ENCODE measurements at places on chromosomes 2 and 18. TPM values are rescaled to one million over a fixed set of nuclear protein-coding genes. Genes with fewer than 3 reads are reported as not detected.

The MEP1B gene
- not detected for total RNA-seq

The LGALSL gene
- 31.1 TPM for total RNA-seq

The TGFA gene
- not detected for total RNA-seq

DNA sequence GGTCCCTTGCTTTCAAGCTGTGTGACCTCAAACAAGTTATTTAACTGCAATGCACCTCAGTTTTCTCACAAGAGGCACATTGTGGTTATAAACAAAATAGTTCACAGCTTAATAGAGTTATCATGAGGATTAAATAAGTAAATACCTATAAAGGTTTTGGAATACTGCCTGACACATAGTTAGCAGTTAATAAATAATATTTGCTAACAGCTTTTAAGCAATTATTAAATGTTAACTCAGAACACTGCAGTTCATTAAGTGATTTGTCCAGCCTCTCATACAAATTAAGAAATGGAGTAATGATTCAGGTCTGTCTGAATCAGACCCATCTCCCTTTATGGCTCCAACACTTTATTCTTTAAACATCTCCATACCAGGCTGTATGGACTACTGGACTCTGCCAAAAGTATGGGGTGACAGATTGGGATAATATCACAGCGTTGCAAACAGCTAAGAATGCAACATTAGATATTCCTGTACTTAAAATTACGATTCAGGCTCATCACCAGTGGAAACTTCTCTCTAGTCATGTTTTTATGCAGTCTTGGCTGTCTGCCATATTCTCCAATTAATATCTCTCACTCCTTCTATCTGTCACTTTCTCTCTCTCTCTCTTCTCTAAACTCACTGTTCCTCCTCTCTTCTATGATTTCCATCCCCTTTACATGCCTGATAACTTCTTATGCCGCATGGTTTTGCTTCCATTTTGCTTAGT lies 370.6 kb upstream of the UBE2E3 start:
- no peak for DNase-seq

DNA sequence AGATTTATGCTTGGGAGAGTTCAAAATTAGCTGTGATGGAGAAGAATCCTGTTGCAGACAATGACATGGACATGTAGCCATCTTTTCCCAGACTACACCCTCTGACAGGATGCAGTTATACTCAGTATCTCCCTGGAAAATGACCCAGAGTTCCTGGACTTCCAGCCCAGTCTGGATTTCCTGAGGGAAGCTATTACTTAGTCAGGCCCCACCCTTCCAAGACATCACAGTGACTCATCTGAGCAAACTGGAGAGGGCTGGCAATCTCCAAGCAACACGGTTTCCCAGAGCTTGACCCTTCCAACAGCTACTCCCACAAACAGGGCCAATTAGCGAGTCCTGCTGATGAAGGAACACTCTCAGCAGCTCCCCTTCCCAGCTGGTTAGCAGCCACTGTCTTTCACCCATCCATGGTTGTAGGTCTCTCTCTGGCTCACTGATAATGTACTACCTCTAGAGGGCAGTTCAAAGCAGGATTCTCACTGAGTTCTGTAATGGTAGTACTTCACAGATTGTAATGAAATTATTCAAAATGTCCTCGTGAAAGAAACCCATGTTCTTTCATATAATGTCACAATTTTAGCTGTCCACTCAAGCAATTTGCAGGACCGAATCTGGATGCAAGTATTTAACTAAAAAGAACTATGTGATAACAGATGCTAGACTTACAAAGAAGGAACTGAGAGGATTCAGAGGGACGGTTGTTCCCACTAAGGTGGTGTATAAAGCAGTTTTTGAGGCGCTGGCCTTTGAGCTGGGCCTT lies 110.2 kb downstream of the MDH1 start:
- DNase-seq, result peak; percentile 63

GRCh38 chr2:206572725-206573124 lies 69.6 kb upstream of the FAM237A start:
- DNase-seq, result no peak

DNA sequence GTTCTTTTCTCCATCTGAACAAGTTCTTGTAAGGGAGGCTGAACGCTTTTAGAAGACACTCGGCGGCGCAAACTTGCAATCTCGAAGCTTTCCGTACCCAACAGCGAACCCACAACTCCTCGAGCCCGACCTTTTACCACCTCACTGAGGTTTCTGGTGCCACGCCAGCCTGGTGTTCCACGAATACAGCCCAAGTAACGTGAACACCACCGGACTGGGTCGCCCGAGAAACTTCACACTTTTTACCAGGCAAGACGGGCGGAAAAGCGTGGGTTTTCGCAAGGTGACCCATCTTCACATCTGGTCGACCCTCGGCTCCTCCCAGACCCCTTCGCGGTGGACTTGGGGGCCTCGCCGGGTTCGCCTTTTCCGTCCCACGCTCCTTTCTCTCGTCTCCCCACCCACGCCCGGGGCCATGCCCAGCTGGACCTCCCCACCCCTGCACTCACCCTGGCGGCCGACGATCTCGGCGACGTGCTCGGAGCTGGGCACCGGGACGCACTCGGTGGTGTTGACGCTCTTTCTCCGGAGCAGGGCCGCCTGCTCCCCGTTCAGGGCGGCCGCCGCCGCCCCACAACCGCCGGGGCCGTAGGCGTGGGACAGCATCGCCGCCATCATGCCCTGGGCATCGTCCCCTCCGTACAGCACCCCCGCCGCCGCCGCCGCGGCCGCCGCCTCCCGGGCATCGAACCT lies 1.2 kb downstream of the MEX3C start:
- peak; percentile 21 for DNase-seq

GRCh38 chr2:230927711-230928341 lies 2.8 kb upstream of the GPR55 start:
- DNase-seq, result no peak

DNA sequence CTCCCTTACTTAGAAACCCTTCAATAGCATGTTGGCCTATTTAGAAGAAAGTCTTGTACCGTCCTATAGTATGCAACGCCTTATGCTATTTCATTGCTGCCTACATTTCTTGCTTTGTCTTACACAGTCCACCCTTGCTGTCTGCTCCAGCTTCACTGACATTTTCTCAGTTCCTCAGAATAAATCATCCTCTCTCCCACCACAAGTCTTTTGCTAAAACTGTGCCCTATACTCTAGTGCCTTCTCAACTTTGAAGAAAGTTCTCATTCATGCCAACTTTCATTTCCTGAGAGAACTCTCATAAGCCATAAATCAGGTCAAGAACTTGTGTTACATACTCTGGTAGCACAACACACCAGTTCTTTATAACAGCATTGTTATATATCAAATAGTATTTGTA lies 54.3 kb upstream of the COL3A1 start:
- no peak for DNase-seq

All from neural progenitor cell (in vitro differentiated cells).